ENCODE measurements at places on chromosomes 7 and 10. TPM values are rescaled to one million over a fixed set of nuclear protein-coding genes. Genes with fewer than 3 reads are reported as not detected.

The DMBT1 gene
- 0.22 TPM for total RNA-seq

The COL26A1 gene
- 0.36 TPM for total RNA-seq

The STEAP4 gene
- total RNA-seq, result not detected

The TRPV5 gene
- not detected for total RNA-seq

The FAM13C gene
- 0.05 TPM for total RNA-seq

The ZNF775 gene
- 5.2 TPM for total RNA-seq

The NKX6-2 gene
- total RNA-seq, result 0.46 TPM

The KCNIP2 gene
- total RNA-seq, result 0.82 TPM

The TBXAS1 gene
- total RNA-seq, result 14.3 TPM

The TFAM gene
- total RNA-seq, result 64.7 TPM

The NUTM2B gene
- 0.34 TPM for total RNA-seq

The C10orf62 gene
- total RNA-seq, result not detected

The OPN1SW gene
- not detected for total RNA-seq

The CYP3A4 gene
- total RNA-seq, result not detected

The ACSM6 gene
- not detected for total RNA-seq

The ELOVL3 gene
- 0.28 TPM for total RNA-seq

The C10orf105 gene
- total RNA-seq, result not detected

The ENTPD1 gene
- total RNA-seq, result not detected

The RNF32 gene
- 1.6 TPM for total RNA-seq

The GARIN1A gene
- total RNA-seq, result 0.73 TPM

The PRSS37 gene
- not detected for total RNA-seq

The ZNF25 gene
- total RNA-seq, result 1.9 TPM

The SFXN2 gene
- 3.3 TPM for total RNA-seq

The GPR158 gene
- total RNA-seq, result 0.07 TPM

The ABCC2 gene
- 138 TPM for total RNA-seq

The H2BK1 gene
- not detected for total RNA-seq

The ICA1 gene
- total RNA-seq, result 0.86 TPM

The IDE gene
- total RNA-seq, result 20.0 TPM

The GIMAP6 gene
- total RNA-seq, result not detected

The MYH16 gene
- total RNA-seq, result 0.32 TPM

The NKX1-2 gene
- 0.06 TPM for total RNA-seq

The DEPP1 gene
- 1.4 TPM for total RNA-seq

The GIMAP2 gene
- total RNA-seq, result not detected

The COPS6 gene
- 184 TPM for total RNA-seq

The CYP17A1 gene
- not detected for total RNA-seq

The KIN gene
- 13.5 TPM for total RNA-seq
